EL (cell line): ENCODE measurements at places on chromosomes 13 and 19.

- peak; percentile 87 for DNase-seq
Measured at GRCh38 chr13:31638577-31638976, 100.7 kb upstream of the RXFP2 start.

- DNase-seq, result peak; percentile 61
Measured at GRCh38 chr19:49421039-49421877, 2.0 kb downstream of the PTH2 start.

GRCh38 chr19:28435551-28436271 lies 777.2 kb downstream of the UQCRFS1 start:
- DNase-seq, result no peak

DNA sequence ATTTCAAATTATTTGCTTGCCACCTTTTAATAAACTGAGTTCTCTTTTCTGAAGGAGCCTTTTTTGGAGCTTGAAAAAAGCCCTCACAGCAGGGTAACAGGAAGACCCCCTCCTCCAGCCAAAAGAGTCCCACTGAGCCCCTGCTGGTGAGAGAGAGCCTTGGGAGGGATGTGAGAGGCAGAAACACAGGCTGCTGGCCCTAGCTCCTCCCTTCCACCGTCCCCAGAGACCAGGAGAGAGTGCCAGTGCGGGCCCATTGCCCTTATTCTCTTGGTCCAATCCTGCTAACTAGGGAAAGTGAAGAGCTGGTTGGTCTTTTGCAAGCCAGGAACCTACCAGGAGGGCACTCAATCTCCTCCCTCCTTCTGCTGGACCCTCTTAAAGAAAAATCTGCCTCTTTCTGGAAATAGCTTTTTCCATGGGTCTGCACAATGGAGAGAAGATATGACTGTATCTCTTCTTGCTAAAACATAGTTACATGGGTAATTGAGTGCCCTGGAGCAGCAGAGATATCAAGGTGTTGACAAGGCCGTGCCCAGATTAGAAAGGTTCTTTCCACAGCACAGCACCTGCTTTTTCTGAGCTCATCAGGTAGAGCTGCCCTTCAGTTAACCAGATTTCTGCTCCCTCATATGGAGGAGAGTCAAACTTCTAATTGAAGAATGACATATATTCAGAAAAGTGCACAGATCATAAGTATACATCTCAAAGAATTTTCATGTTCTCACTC lies 113.9 kb downstream of the LRCH1 start:
- DNase-seq, result no peak

- no peak for DNase-seq
Measured at GRCh38 chr13:49042476-49042875, 66.8 kb downstream of the FNDC3A start.

GRCh38 chr13:35530147-35530546 lies 53.7 kb upstream of the MAB21L1 start:
- no peak for DNase-seq
